Left hindlimb (tissue), 1 donor: ENCODE measurements at places on chromosomes 4 and X.

GRCh38 chr4:66558651-66559050 lies 888.4 kb upstream of the EPHA5 start:
- no peak for DNase-seq

DNA sequence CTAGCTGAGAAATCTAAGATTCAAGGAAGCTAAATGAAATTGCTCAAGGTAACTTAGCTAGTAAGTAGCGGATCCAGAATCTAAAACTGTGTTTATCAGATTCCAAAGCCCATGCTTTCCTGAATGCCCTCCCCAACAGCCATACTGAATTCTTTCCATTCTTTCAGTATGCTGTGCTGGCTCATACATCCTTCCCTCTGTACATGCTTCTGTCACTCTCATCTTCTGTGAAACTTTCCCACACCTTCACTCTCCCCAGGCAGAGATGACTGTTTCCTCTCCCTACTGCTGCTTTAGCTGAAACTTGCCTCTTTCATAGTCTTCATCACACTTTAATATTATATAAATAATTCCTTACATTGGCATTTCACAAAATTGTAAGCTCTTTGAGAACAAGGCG lies 39.3 kb upstream of the SMARCAD1 start:
- no peak for DNase-seq

DNA sequence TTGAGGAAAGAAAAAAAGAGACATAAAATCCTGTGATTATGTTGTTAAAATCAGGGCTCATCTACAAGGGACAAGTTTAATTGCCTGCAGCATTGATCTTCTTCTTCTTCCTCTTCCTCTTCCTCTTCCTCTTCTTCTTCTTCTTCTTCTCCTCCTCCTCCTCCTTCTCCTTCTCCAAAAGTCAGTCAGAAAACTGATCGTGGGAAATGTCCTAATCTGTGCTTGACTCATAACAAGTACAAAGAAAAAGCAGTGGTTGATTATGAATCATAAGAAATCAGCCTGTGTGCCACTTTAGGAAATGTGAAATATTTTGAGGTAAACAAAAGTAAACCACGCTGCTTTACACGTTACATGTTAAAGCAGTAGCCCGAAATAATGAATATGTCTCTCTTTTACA lies 2.7 kb upstream of the ATP10D start:
- DNase-seq, result no peak

DNA sequence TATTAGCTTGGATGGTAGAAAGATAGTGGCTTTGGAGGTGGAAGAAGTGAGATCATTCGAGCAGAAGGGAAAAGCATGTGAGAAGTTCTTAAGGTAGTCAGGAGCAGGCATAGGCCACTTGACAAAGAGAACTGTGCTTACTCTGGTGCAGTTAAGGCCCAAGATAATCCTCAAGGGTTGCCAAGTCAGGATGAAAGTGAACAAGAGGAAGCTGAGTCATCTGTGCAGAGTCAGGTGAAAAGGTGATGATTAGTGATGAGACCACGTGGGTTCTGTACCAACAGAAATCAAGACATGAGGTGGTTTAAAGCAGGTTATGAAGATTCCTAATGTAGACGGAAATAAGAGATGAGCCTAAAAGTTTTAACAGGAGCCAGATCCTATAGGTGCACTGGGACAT lies 369.8 kb downstream of the DTHD1 start:
- DNase-seq, result no peak

- peak; percentile 69 for DNase-seq
Observed at GRCh38 chr4:7630568-7631287, 196.0 kb upstream of the PSAPL1 start.

GRCh38 chr4:86306816-86307215 lies 53.0 kb downstream of the MAPK10 start:
- DNase-seq, result no peak

- DNase-seq, result no peak
Observed at GRCh38 chrX:19747652-19748610, 139.5 kb downstream of the SH3KBP1 start.

- DNase-seq, result peak; percentile 61
Observed at GRCh38 chr4:140049024-140049848, 104.7 kb downstream of the MAML3 start.

DNA sequence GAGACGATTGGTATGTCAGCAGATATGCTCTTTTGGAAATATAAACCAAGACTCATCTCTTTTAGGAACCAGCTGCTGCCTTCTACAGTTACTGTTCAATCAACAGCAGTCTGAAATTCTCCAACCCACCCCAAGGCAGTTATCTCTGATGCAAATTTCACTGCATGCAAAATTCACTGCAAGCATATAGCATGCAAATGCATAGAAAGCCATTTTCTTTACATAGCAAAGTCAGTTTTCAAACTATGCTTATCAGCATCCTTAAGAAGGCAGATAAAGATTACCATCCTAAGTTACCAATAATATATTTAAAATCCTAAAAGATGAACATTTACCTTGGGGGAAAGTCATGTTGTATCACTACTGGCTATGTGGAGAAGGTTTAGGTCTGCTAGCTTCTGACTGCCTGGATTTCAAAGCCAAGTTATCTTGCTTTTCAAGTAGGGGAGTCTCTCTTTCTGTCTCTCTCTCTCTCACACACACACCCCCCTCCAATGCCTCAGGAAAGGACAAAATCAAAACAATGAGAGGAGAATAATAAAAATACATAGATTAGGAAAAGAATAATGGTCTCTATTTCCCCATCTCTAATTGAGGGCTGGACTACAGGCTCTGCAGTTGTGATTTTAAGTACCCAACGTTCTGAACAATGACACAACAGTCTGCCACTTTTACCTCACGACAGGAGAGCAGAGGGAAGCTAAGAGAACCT lies 1.5 kb downstream of the NMU start:
- DNase-seq, result no peak

DNA sequence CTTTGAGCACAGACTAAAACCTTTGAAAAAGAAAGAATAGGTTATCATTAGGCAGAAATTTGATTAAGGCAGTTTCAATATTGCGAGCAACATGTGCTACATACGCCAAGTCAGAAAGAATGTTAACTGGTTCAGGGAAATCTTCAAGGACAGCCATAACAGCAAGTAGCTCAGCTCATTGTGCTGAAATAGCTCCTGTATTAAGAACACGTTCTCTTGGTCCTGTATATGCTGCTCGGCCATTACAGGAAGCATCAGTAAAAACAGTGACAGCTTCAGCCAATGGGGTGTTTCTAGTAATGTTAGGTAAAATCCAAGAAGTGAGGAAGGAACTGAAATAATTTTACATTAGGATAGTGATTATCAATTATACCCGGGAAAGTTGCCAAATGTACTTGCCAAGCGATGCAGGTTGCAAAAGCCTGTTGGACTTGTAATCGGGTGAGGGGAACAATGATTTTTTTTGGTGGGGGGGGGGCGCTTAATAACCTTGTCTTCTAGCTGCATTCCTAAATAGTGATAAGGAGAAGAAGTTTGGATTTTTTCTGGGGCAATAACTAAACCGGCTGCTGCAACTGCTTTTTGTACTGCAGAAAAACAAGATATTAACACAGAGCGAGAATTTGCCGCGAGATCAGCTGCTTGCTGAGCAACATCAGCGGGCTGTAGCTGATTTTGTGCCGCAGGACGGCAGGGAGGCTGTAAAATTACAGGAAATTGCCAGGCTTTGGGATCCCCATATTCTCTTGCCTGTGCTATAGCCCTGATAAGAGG lies 49.4 kb upstream of the RASSF6 start:
- no peak for DNase-seq

GRCh38 chr4:17786567-17786966 lies 5.1 kb upstream of the FAM184B start:
- no peak for DNase-seq

GRCh38 chr4:11489453-11490083 lies 60.9 kb upstream of the HS3ST1 start:
- DNase-seq, result no peak

DNA sequence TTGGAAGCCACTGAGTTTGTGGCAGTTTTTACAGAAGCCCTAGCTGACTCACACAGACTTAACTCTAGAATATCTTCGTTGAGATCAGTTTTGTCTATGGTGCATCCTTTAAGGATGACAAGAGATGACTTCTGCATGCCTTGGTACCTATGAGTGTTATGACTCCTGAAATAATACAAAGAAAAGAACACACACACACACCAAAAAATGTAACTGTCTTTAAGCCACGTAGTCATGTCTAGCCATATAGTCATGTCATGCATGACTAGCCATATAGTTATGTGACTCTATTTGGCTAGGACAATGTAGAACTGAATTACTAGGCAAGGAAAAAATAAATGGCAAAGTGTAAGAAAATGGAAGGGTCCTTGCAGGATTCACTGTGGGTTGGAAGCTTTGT lies 447.8 kb downstream of the NLGN4X start:
- DNase-seq, result no peak

DNA sequence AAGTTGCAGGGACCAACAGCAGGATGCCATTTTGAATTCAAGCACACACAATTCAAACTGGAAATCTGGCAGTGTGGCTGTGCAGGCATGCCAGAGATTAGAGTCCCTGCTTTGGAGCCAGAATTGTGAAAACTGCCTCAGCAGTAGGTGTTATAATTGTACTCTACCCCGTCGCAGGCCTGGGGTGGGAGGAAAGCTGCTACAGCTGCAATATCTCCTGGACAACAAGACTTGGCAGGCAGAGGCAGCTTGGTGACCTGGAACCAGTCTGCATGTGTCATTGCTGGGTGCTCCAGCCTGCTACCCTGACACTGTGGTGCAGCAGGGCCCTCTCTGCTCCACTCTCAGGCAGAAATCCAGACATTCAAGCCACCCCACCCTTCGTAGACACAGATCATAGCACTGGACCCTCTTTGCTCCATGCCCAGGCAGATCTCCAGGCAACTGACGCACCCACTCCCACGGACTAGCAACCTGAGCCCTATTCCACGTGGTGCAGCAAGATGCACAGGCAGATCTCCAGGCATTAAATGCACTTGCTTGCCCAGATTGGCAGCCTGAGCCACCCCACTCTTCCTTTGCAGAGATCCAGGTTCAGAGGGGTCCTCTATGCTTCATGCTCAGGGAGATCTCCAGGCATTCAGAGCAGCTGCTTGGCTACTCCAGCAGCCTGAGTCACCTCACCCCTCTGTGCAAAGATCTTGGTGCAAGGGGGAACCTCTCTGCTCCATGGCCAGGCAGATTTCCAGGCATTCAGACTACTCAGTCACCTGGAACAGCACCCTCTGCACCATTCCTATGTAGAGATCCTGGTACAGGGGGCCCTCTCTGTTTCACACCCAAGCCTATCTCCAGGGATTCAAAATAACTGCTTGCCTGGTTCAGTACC lies 140.5 kb downstream of the LRBA start:
- DNase-seq, result peak; percentile 26

DNA sequence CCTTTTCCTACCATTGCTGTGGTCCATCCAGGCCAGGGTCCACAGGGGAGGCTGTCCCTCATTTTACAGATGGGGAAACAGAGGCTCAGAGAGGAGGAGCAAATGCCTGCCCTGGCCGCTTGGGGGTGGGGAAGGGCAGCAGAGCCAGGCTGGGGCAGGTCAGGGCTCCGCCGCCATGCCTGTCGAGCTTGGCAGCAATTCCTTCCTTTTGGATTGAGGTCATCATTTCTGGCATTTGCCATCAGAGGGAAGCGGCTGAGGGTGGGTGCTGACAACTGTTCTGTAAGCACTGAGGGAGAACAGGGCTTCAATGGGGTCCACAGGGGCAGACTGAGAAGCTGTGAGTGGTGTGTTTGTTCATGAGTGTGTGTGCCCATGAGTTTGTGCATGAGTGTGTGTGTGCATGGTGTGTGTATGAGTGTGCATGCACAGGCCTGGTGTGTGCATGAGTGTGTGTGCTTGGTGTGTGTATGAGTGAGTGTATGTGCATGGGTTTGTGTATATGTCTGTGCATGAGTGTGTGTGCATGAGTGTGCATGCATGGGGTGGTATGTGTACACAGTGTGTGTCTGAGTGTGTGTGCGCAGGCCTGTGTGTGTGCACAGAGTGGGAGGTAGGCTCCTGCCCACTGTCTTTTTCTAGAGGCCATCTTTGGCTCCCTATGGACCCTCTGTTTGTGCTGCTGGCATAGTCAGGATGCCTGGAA lies 115.2 kb downstream of the SORCS2 start:
- DNase-seq, result no peak

- no peak for DNase-seq
Observed at GRCh38 chr4:87853108-87853507, 20.3 kb downstream of the MEPE start.

DNA sequence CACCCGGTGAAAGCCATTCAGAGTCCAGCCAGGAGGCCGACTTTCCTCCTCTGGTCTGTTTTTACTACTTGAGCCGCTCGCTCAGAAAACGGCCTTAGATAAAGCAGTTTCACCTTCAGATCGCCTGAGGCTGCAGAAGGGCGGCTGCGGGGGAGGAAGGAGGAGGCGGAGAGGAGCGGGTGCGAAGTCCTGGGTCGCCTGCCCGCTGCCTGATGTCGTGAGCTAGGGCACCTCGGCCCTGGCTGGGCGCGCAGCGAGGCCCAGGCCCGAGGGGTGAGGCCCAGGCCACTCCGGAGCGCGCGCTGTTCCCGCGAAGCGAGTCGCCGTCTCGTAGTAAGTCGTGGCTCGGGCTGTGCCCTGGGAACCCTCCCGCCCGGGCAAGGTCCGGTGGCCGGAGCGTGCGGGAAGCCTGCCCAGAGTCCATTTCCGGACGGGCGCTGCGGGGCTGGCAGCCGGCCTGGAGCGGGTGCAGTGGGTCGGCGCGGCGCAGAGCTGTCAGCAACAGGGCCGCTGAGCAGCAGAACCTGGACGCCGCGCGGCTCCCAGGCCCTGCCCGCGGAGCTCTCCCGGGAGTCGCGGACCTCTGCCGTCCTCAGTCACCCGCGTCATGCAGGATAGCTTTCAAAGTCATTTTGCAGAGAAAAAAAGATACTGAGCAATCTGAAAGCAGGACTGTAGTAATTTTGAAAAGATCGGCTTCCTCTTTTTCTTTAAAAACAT lies 18.6 kb downstream of the TRIM2 start:
- peak; percentile 73 for DNase-seq

DNA sequence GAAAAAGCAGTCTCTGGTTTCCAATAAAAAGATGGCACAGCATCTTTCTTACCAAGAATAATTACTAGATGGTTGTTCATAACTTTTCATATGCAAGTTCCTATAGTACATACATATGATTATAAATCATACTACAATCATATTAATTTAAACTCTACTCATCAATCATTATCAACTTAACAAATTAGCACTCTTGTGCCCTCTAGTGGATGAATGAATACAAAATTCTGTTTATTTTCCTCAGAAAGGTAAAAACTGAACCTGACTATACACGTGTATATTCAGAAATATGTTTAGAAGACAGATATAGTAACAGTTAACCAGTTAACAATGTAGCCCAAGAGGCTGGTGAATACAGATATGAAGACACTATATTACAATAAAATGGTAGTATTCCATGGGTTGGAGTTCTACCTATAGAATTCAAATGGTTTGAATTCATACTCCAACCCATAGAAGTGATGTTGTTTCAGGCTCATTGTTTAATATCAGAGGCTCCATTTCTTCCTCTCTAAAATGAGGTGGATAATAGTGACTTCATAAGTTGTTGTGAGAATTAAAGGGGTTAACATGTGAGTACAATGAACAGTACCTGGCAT lies 100.0 kb downstream of the ADAMTS3 start:
- DNase-seq, result no peak
